Stimulated activated CD8-positive, alpha-beta memory T cell treated with anti-CD3 and anti-CD28 coated beads, Interleukin-4, amount 100 ng/mL, for 1 hour (primary cell): ENCODE measurements at places on chromosomes 5 and 9.

DNA sequence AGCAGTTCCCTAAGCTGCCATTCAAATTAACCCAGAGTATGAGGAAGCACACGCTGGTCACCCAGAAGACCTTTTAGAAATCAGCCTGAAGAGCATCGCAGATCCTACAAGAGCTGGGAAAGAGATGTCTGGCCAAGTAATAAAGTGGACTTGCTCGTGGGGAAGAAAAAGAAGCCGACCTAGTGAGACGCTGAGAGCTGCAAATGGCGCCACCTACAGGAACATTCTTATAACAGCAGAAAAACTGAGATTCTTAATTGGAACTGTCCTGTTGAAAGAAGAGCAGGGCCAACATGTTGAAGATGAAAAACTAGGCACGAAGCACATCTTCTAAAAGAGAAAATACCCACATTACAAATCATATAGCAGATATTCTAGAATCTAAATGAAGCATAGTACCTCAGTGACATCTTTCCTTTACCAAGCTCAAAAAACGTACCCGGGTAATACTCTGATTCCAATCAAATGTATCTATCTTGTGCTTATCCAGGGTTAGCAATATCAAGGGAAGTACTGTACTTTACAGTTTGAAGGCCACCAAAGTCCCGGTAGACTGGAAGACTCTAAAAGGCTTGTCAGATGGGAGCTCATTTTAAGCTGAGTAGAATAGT, 3.9 kb upstream of the GNAQ start:
- DNase-seq, result no peak

- no peak for DNase-seq
Observed at GRCh38 chr5:6747103-6747502, 33.9 kb downstream of the TENT4A start.

GRCh38 chr5:159206368-159206767, 3.0 kb downstream of the RNF145 start:
- DNase-seq, result no peak

DNA sequence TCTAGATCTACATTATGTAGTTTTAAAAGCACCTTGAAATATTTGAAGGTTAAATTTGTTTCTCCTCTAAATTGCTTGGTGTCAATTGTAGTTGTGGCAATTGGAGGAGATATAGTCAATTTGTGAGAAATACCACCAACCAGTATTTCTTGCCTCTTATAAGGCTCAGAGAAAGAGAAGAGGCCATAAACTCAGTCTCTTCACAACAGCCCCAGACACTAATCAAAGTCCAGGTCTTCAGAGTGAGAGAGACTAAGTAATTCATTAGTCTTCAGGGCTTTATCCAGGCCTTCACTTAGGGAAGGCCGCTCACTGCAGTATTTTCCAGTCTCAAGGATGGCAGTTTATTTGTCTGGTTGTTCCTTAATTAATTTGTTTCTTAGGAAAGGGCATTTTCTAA, 168.0 kb upstream of the RGMB start:
- no peak for DNase-seq

DNA sequence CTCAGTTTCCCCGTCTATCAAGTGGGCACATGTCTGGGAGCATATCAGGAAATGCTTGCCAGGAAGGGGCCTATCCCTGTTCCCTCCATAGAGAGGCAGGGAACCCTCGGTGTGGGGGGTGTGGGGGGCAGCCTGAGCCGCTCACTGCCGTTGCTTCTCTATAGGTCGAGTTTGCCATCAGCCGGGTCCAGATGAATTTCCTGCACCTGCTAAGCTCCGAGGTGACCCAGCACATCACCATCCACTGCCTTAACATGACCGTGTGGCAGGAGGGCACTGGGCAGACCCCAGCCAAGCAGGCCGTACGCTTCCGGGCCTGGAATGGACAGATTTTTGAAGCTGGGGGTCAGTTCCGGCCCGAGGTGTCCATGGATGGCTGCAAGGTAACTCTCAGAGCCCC, 13.8 kb upstream of the ORM1 start:
- no peak for DNase-seq

GRCh38 chr9:108789742-108790141, 66.0 kb downstream of the ACTL7B start:
- no peak for DNase-seq

DNA sequence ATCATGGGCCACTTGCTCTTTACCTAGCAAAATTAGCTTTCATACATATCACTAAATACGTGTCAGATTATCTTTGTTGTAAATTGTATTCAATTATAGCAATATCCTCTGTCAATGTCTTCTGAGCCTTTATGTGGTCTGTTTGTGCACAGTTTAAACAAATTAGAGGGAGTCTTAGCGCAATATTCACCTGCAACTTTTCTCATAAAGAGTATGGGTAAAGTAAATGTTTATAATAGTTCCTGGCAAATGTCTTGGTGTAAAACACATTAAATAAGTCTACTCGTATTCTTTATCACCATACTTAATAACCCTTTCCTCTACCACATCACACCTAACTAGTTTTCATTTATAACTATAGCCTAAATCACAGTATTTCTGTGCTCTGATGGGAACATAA, 169.0 kb downstream of the PCSK1 start:
- no peak for DNase-seq

DNA sequence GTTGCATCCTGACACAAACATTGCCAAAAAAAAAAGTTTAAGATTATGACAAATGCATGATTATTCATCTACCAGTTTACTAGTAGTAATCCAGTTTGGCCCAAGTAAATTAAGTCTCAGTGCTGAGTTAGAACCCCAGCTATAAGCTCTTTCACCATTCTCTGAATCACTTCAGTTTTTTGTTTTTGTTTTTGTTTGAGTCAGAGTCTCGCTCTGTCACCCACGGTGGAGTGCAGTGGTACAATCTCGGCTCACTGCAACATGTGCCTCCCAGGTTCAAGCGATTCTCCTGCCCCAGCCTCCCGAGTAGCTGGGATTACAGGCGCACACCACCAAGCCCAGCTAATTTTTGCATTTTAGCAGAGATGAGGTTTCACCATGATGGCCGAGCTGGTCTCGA, 1.5 kb upstream of the PCYOX1L start:
- DNase-seq, result no peak

- DNase-seq, result no peak
Observed at GRCh38 chr5:153774686-153775085, 264.0 kb downstream of the FAM114A2 start.

GRCh38 chr9:34331196-34331595, 1.8 kb downstream of the NUDT2 start:
- DNase-seq, result no peak

GRCh38 chr9:72658703-72659102, 137.3 kb downstream of the TMC1 start:
- DNase-seq, result no peak

GRCh38 chr5:57662991-57663390, 180.4 kb upstream of the ACTBL2 start:
- no peak for DNase-seq

DNA sequence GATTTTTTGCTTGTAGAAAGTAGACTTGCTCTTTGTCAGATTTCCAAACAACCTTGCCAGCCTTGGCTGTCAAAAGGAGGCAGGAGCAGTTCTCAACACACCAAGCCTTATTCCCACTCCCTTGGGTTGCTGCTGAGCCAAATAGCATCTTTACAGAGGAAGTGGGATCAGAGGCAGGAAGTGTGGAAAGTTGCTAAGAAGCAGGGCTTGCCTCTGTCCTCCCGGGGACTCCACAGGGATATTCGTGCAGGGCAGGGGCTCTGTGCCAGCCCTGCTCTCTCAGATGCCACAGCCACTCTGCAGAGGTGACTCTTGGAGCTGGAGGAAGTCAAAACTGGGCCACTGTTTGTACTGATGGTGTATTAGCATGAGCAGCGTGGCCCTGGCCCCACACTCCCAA, 24.3 kb downstream of the PTPDC1 start:
- DNase-seq, result no peak

- no peak for DNase-seq
Observed at GRCh38 chr5:81450940-81451339, 57.0 kb upstream of the ACOT12 start.

DNA sequence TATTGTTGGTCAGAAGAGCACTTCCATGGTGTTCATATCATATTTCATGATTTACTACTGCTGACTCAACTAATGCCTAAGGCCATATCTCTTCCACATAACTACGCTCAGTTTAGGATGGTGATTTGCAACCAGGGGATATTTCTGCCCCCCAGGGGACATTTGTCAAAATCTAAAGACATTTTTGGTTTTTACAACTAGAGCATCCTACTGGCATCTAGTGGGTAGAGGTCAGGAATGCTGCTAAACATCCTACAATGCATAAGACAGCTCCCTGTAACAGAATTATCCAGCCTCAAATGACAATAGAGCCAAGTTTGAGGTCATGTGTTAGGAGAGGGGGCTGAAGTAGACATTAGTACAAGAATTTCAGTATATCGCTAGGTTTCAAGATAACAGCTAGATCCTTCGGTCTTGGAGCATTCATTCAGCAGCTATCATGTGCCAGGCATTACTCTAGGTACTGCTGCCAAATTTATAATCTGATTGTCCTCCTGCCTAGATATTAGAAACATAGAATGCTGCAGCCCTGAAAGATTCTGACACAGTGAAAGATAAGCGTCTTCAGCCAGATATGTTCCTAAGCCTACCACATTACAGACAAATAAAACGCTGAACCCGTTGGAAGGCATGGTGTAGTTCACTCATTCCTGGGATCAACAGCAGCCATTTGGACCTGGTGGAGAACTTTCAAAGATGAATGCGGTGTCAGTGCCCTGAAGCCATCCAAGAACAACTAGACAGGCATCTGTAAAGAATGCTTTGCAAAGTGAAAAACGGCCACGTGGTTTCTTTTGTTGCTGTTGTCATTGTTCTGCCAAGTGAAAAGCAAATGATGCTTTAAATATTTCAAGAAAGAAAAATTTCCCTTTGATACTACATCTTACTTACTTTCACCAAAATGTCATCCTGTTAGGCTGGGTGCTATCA, 55.5 kb upstream of the FST start:
- DNase-seq, result no peak

GRCh38 chr5:55904152-55904551, 53.0 kb downstream of the IL31RA start:
- DNase-seq, result no peak

DNA sequence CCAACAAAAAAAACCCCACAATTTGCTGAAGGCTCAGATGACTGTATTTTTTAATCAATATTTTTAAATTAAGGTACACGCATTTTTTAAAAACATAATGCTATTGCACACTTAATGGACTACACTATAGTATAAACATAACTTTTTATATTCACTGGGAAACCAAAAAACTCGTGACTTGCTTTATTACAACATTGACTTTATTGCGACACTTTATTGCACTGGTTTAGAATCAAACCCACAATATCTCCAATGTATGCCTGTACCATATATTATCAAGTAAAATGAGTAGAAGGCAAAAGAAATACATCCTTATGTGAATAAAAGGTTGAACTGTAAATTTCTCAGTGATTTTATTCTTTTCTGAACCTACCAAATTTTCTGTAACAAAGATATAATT, 53.7 kb downstream of the RICTOR start:
- DNase-seq, result no peak

DNA sequence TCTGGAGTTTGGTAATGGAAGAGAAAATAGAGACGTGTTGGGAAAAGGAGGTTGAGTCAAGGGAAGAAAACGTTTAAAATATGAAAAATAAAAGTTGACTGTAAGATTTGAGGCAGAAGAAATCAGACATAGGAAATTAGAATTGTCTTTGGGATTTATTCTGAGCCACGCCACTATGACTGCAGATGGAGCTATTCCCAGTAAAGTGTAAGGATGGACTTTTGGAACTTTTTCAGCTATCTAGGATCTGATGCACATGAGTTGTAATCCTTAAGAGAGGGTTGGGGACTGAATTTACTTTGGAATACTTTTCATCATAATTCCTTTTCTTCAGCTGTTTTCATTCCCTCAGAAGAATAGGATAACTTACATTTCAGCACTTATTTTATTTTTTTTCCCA, 336.7 kb downstream of the FAM170A start:
- DNase-seq, result no peak

GRCh38 chr5:56164376-56164775, 68.8 kb downstream of the ANKRD55 start:
- DNase-seq, result no peak

GRCh38 chr9:126514037-126514821, 99.5 kb upstream of the LMX1B start:
- DNase-seq, result peak; percentile 33

GRCh38 chr5:111528056-111528455, 15.7 kb upstream of the STARD4 start:
- DNase-seq, result no peak

DNA sequence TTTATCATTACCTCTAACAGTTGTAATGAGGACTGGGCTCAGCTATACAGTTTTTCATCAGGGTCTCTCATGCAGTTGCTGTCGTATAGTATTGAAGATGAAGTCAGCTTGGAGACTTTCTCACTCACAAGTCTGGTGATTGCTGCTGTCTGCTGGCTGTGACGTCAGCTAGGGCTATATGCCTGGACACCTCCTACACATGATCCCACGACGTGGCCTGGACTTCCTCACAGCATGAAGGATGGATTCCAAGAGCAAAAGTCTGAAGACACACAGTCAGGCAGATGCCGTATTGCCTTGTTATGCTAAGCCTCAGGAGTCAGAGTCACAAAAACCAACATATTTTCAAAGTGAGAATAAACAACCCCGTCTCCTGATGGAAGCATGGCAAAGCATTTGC, 193.3 kb downstream of the LURAP1L start:
- DNase-seq, result no peak

GRCh38 chr9:90854637-90855175, 53.1 kb downstream of the SYK start:
- no peak for DNase-seq

GRCh38 chr9:106529616-106530015, 333.4 kb upstream of the ZNF462 start:
- DNase-seq, result no peak

- no peak for DNase-seq
Observed at GRCh38 chr9:14485366-14485765, 171.4 kb upstream of the NFIB start.

- DNase-seq, result no peak
Observed at GRCh38 chr5:176559683-176560082, 10.5 kb downstream of the CDHR2 start.

DNA sequence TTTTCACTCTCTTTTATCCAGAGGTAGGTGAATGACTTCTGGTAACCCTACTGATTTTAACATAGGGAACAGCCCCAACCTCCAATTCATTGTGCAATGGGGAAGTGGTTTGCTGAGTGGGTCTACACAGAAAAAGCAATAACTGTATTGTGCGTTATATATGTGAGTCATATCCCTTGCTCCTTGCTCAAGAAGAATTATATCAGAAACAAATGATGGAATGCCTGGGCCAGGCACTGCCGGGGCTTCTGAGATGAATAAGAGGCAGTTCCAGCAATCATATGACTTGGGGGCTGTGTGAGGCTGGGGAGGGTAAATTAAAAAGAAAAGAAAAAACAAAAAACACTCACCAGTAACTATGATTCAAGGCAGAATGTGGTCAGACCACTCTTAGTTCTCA, 79.2 kb upstream of the ABCA1 start:
- DNase-seq, result no peak

GRCh38 chr5:119789406-119790117, 160.2 kb downstream of the FAM170A start:
- no peak for DNase-seq

- no peak for DNase-seq
Observed at GRCh38 chr5:169131616-169132301, 169.2 kb downstream of the SLIT3 start.
